ENCODE measurements at places on chromosomes 13 and 19.

DNA sequence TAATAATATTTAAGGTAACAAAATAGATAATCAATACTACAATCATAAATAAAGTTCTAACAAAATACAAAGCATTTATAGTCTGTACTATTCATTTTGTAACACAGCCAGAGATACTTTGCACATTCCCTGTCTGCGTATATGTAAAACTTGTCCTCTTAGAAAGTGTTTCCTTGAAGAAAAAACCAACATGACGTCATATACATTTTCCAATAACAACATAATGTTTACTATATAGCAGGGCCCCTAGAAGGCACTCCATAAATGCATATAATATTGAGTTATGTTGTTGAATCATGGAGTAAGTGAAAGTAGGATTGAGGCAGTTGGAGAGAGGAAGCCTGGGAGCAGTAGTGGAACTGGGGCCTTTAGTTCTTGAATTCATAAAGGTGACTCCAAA, 371.4 kb upstream of the HTR2A start:
- no peak for DNase-seq

- DNase-seq = no peak
These were observed 37.9 kb upstream of the ATP11A start for GRCh38 chr13:112651750-112652511.

GRCh38 chr19:13008926-13009787, 13.9 kb downstream of the NFIX start:
- DNase-seq = no peak

GRCh38 chr13:100881291-100881864, 206.8 kb upstream of the TMTC4 start:
- DNase-seq = no peak

- DNase-seq = peak; percentile 12
These were observed 287.3 kb downstream of the COG6 start for GRCh38 chr13:39942552-39943273.

GRCh38 chr13:114095486-114095885, 36.9 kb downstream of the RASA3 start:
- DNase-seq = no peak

DNA sequence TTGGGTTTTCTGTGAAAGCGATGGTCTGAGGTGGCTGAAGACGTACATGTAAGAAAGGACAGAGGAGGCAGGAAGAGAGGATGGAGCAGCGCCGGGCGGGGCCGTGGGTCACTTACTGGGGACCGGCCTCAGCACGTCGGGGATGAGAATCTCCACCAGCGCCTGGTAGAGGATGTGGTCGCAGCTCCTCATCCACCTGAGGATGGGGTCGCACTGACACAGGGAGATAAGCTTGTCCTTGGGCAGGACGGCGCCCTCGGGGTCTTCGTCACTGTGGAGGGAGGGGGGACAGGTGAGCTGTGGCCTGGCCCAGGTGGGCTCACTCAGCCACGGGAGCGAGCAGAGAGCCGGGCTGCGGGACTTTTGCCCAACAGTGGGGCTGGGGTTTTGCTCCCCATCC, 29.0 kb upstream of the RANBP3 start:
- no peak for DNase-seq

DNA sequence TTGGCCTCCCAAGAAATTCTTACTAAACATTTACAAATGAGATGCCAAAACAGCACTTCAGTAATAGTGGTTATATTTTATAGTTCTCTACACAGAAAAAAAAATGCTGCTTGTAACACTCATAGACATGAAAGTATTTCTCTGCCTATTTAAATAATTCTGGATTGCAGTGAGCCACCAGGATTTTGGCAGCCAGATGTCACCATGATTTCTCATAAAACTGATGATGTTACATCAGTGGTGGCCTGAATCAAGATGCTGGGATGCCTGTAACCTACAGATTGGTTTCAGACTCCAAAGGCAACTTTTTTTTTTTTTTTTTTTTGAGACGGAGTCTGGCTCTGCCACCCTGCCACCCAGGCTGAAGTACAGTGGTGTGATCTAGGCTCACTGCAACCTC, 2.7 kb upstream of the CAPS start:
- DNase-seq = no peak

DNA sequence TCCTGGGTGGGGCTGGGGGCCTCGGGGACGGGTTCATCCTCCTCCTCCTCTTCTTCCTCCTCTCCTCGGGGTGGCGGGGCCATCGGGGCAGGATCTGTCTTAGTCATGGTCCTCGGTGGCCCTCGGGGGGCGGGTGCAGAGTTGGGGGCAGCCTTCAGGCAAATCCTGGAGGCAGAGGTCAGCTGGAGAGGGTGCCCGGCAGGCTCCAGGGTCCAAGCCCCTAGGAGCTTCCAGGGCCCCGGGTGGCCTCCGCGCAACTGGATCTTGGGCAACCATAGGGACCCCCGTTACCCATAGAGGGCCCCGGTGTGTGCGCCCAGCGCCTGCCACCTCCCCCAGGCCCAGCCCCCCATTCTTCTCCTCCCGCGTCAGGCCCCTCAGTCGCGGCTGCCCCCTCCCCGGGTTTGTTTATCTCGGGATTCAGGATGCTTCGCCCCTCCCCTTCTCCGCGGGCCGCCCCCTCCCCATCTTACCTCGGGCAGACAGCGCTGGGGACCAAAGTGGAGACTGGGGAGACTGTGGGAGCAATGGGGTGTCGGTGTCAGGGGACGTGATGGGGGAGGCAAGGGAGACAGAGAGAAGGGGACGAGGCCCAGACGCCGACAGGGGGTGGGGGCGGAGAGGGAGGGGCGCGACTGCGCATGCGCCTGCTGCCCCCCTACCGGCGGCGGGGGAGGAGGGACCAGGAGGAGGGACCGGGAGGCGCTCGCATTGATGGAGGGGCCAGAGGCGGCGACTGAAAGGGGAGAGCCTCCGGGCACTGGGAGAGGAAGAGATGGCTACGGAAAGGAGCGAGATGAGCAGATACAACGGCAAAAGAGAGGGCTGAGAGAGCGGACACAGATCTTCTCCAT, at the start of gene CLIP3:
Gene CLIP3 (minus strand): TSS at position 623 of the 854 bp plus-strand sequence. CDS start 516 bp downstream, at position 107.
- peak; percentile 64 for DNase-seq

DNA sequence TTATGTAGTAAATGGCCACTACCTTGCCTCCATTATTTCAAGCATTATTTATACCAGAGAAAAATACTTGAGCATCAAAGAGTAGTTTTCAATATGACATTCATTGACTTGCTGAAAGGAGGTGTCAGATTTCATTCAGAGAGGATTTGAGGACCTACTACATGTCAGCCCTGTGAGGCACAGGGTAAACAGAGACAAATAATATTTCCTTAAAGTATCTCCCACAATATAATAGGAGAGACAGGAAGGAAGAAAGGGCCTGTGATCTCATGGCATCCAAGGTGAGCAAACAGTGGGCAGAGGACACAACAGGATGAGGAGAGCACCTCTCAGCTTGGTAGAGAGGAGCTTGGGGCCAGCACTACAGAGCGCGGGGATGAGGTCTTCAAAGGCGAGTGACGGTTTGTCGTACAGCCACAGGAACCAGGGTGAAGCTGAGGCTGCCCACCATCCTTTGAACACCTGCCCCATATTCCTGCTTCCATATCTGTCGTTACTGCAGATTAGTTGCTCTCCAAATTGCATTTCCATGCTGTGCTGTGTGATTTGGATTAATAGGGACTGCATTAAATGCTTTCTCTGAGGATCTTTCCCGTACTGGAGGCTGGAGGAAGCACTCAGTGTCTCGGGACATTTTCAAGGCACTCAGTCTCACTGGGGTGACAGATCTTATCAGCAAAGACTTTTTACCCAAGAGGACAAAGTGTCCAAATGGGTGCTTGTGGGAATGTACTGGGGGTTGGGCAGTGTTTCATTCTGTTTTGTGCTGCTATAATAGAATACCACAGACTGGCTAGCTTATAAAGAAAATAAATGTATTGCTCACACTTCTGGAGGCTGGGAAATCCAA, 59.2 kb downstream of the GJA3 start:
- no peak for DNase-seq

- no peak for DNase-seq
These were observed 618.7 kb upstream of the SGCG start for GRCh38 chr13:22562116-22562515.

DNA sequence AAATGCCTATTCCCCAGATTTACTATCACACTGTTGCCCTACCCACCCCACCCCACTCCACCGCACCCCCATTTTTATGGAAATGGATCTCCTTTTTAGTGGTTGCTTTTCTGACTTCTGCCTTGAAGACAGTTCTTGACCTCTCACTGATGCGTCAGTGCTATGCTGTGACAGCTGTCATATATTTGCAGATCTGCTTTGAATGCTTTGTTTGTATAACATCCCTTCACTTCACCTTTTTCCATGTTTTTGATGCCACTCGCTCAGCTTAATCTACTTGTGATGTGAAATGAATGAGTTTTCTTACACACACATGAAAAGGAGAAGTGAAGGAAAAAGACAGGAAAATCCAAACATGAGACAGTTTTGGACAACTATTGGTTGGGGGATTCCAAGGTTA, 731.0 kb downstream of the SLITRK6 start:
- DNase-seq = no peak

DNA sequence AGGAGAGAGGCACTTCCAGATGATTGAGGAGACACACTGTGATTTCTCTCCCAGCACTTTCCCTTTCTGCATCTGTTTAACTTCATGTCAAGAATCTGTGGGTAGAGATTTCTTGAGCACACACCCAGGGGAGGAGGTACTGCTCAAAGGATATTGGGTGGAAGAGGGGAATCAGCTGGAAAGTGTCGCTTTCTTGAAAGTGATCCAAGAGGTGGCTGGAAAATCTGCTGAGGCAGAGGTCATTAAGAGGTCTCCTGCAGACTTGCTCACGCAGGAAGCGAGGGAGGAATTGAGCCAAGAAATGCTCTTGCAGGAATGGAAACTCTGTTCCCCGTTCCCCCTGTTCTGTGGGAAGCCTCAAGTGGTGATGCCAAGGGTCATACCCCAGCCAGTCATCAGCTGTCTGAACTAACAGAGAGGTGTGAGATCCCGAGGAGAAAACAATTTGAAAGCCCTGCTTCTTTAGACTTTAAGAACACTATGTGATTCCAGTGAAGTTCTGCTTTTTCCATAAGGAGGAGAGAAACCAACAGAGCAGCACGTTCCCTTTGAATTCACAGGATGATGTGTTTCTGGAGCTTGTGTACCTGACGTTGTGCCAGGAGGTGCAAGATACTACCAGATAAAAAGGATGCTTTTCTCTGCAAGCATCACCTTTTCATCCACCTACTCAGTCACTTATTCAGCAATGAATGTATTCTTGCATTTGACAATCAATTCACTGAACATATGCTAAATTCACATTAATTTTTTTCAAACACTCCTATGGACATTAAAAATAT, 163.4 kb upstream of the GPR12 start:
- no peak for DNase-seq

GRCh38 chr13:26653310-26653709, 95.8 kb downstream of the WASF3 start:
- no peak for DNase-seq

- no peak for DNase-seq
These were observed 94.1 kb downstream of the KL start for GRCh38 chr13:33110386-33110712.

GRCh38 chr13:86710013-86710412, 910.8 kb upstream of the SLITRK6 start:
- no peak for DNase-seq

- DNase-seq = no peak
These were observed 366.4 kb downstream of the KLF12 start for GRCh38 chr13:73767747-73768315.

DNA sequence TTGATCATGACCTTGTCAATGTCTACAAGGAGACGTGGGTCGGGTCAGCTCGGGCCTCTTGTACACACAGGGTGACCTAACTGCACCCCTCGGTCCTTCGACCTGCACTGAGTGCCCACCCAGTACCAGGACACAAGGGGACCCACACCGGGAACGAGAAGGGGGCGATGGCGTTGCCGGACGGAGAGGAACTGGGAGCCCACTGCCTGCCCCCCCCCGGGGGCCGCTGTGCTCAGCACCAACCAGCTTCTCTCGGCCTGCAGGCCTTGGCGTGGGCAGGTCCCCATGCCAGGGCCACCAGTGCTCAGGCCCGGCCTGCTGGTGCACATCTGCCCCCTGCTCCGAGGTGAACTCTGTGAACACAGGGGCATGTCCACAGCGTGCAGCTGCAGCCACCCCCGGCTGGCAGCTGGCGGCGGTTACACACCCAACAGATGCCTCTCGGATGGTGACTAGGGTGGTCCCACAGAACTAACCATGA, 14.1 kb downstream of the CFD start:
- DNase-seq = no peak

DNA sequence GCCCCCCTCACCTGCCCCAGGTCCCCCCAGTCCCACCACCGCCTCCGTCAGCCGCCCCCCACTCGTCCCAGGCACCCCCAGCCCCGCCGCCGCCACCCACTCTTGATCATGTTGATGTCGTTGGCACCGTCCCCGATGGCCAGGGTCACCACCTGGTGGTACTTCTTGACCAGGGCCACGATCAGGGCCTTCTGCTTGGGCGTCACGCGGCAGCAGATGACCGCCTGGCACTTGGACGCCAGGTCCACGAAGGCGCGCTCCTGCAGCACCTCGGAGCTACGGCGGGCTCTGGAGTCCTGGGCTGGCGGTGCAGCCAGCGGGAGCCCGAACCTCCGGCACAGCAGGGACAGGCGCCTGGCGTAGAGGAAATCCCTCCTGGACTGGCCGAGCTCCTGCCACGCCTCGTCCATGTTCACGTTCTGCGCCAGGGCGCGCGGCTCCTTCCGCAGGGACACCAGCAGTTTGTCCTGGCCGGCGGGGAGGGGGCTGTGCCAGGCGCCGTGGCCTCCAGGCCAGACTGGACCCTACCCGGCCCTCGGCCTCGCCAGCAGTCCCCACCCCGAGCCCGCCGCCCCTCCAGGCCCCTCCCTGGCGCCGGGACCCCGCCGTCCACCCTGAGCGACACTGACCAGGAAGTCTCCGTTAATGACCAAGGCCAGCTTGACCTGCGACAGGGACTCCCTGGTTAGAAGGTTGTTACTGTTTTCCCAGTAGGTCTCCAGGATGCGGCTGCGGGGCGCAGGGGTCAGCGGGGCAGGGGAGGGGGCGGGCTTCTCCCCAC, 22.6 kb downstream of the ATP8B3 start:
- no peak for DNase-seq

- no peak for DNase-seq
These were observed 62.8 kb upstream of the WASF3 start for GRCh38 chr13:26494571-26495195.

- DNase-seq = no peak
These were observed 21.8 kb upstream of the MBNL2 start for GRCh38 chr13:97200081-97200942.

DNA sequence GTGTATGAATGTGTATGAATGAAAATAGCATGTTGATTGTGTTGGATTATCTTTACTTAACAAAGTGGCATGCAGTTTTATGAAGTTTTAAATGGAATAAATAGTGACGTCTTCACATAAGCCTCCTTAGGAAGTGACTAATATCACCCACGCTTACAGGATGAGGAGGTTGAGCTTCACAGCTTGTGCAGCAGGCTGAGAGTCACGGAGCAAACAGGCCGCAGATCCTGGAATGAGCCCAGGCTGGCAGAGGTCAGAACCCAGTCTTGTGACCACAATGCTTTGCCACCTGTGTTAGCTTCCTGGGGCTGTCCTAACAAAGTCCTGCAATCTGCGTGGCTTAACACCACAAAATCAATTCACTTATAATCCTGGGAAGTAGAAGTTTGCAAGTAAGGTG, 20.8 kb downstream of the LAIR2 start:
- DNase-seq = no peak

GRCh38 chr13:99009987-99010551, 32.2 kb upstream of the DOCK9 start:
- no peak for DNase-seq
